Activated CD8-positive, alpha-beta memory T cell treated with anti-CD3 and anti-CD28 coated beads for 1 hour (primary cell): ENCODE measurements at places on chromosomes 5 and 9.

- no peak for DNase-seq
Observed at GRCh38 chr9:10873999-10874398, 261.2 kb upstream of the PTPRD start.

- DNase-seq: no peak
Observed at GRCh38 chr5:32278406-32278805, 34.3 kb downstream of the MTMR12 start.

DNA sequence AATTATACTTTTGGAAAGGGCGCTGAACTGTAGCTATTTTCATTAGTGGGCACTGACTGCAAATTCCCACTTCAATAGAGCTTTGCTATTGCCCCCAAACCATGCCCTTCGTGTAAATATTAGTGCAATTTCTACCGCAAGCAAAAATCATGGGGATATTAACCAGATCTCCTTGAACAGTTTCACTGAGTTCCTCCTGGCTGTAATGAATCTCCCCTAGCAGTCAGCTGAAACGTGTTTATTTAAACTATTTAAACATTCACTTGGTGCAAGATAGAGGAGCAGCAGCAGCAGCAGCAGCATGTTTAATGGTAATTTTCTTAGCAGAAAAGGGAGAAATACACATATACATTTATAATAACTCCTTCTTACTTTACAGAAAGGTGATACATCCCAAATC, 54.4 kb downstream of the ARRDC3 start:
- DNase-seq: no peak

- DNase-seq: no peak
Observed at GRCh38 chr5:123786411-123786810, 274.4 kb downstream of the CSNK1G3 start.

DNA sequence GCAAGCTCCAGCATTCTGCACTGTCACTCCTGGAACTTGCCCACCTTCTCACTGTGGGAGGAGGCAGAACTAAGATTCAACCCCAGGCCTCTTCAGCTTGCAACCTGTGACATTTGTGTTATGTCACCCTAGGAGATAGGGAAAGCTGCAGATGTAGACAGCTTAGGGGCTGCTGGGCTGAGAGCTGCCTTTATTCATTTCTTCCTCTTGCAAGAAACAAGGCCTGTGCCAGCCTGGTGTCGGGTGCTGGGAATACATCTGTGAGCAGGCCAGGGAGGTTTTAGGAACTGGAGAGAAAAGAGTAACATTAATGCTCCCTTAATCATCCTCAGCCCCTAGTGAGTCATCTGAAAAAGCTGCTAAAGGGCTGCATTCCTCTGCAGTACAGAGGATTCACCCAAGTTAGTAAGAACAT, 101.8 kb downstream of the FGF18 start:
- DNase-seq: no peak

DNA sequence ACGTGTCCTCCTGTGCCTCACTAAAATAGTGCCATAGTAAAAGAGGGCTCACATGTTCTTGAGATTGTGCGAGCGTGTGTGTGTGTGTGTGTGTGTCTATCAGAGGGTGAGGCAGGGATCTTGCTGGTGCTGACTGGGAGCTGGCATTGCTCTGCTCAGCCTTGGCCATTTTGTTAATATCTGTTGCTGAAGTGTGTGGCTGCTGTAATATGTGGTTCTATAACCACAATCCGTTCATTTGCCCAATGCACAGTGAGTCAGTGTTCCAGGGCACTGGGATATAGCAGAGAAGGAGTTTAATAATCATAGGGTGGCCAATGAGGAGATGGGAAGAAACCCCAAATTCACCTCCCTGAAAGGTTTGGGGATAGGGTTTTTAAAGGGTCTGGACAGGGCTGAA, 61.3 kb downstream of the RASGRF2 start:
- DNase-seq: no peak

GRCh38 chr9:136089697-136090045, 5.4 kb downstream of the NACC2 start:
- no peak for DNase-seq

DNA sequence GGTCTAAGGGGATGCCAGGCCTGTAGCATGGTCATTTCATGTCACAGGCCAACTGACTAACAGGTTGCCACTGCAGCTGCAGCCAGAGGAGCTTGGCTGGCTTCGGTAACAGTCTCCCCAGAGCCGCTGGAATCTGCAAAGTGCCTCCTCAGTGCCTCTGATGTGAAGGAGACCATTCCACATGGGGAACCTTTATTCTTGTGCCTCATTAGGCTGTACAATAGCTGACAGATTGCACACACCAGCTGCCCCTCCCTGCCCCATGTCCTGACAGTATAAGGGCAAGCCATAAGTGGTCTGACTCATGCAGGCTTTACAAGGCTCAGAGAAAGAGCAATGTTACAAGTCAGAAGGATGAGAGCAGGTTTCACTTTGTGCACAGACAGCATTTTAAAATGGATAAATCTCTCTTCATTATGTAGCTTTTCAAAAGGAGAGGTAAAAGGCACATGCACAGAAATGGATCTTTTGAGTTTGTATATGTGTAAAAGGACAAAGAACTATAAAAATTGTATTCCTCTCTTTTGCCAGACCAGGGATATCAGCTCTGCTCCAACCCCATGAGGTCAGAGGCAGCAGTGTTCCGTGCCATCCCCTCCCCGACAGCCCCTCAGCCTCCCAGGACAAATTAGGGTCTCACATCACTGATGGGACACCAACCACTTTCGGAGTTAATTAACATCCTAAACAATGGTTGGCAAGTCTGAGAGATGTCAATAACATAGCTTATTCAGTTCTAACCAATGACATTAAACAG, 467.8 kb downstream of the TMEM232 start:
- DNase-seq: no peak

GRCh38 chr5:174744896-174745295, 20.5 kb downstream of the MSX2 start:
- no peak for DNase-seq

- no peak for DNase-seq
Observed at GRCh38 chr5:127585661-127586060, 63.2 kb upstream of the CTXN3 start.

GRCh38 chr9:35618854-35619799, 914 bp upstream of the CD72 start:
- no peak for DNase-seq

- DNase-seq: no peak
Observed at GRCh38 chr9:113754739-113755138, 121.4 kb upstream of the ZNF618 start.

GRCh38 chr9:124859803-124860581, 1.8 kb downstream of the RPL35 start:
- no peak for DNase-seq

GRCh38 chr9:79165020-79165780, 406.6 kb upstream of the TLE4 start:
- DNase-seq: no peak

- DNase-seq: no peak
Observed at GRCh38 chr5:96958977-96959376, 23.1 kb downstream of the LNPEP start.

DNA sequence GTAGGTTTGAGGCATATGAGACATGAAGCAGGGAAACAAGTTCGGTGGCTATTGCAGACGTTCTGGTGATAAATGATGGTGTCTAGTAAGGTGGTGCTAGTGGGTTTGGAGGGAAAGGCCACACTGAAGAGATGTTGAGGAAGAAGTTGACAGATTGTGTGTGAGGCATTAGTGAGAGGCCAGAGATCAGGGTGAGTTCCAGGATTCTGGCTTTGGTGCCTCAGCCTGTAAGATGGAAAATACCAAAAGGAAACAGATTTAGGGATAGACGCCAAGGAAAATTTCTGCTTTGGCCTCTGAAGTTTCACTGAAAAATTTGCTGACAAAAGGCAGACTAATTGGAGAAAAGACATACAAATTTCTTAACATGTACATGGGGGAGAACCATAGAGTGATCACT, 6.4 kb upstream of the PAIP1 start:
- DNase-seq: no peak

GRCh38 chr9:73611032-73611431, 459.4 kb downstream of the ANXA1 start:
- DNase-seq: no peak
